Left lung (tissue), 14 donors: ENCODE measurements at places on chromosomes 2 and 18. TPM values are rescaled to one million over a fixed set of nuclear protein-coding genes. Genes with fewer than 3 reads are reported as not detected.
A peak's percentile ranks its signal among the peaks of the same experiment; 100 is the strongest.

The PRKRA gene
- 45.4 TPM for total RNA-seq

The IL18RAP gene
- 15.2 TPM for total RNA-seq

The MGAT4A gene
- 79.8 TPM for total RNA-seq

The ATP8B1 gene
- 26.6 TPM for total RNA-seq

The LRP2 gene
- 14.5 TPM for total RNA-seq

The TOGARAM2 gene
- total RNA-seq, result 1.5 TPM

The PROM2 gene
- total RNA-seq, result 5.6 TPM

The RAB17 gene
- 35.5 TPM for total RNA-seq

The VAMP8 gene
- 250 TPM for total RNA-seq

GRCh38 chr2:178498137-178498536 is 17.9 kb downstream of the PLEKHA3 start:
- H3K36me3 ChIP-seq, result no peaks in the 10 kb centered on the region
- no peak overlapping the region for H3K27ac ChIP-seq
- no peak for DNase-seq
- no peaks in the 10 kb centered on the region for H3K4me1 ChIP-seq
- H3K4me3 ChIP-seq, result no peak overlapping the region

GRCh38 chr2:182705761-182706160 is 10.3 kb upstream of the DNAJC10 start:
- peak; percentile 2 for DNase-seq
- no peak overlapping the region for H3K4me3 ChIP-seq
- H3K27me3 ChIP-seq, result no peaks in the 10 kb centered on the region
- no peaks in the 10 kb centered on the region for H3K4me1 ChIP-seq
- no peaks in the 10 kb centered on the region for H3K36me3 ChIP-seq

DNA sequence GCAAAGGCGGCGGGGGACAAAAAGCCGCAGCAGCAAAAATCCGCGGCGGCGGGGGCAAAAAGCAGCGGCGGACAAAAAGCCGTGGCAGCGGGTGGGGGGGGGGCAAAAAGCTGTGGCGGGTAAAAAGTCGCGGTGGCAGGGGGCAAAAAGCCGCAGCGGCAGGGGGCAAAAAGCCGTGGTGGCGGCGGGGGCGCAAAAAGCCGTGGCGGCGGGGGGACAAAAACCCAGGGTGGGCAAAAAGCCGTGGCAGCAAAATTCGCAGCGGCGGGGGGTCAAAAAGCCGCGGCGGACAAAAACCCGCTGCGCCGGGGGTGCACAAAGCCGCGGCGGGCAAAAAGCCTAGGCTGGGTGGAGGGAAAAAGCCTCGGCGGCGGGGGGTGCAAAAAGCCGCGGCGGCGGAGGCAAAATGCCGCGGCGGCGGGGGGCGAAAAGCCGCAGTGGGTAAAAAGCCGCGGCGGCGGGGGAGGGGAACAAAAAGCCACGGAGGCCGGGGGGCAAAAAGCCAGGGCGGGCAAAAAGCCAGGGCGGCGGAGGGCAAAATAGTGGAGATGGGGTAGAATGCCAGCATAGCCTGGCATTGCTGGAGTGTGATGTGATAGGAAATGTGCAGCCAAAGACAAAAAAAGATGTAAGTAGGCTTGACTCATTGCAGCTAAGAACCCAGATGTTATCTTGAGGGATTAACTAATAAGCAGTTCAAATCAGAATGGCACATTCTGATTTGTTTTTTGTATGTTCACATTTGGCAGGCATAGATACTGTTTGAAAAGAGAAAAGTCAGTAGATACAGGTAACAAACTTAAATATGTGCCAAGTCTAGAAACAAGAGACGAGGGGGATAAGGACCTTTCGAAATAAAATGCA is 1076.3 kb downstream of the RPIA start:
- H3K27ac ChIP-seq, result no peak overlapping the region
- no peaks in the 10 kb centered on the region for H3K4me1 ChIP-seq

DNA sequence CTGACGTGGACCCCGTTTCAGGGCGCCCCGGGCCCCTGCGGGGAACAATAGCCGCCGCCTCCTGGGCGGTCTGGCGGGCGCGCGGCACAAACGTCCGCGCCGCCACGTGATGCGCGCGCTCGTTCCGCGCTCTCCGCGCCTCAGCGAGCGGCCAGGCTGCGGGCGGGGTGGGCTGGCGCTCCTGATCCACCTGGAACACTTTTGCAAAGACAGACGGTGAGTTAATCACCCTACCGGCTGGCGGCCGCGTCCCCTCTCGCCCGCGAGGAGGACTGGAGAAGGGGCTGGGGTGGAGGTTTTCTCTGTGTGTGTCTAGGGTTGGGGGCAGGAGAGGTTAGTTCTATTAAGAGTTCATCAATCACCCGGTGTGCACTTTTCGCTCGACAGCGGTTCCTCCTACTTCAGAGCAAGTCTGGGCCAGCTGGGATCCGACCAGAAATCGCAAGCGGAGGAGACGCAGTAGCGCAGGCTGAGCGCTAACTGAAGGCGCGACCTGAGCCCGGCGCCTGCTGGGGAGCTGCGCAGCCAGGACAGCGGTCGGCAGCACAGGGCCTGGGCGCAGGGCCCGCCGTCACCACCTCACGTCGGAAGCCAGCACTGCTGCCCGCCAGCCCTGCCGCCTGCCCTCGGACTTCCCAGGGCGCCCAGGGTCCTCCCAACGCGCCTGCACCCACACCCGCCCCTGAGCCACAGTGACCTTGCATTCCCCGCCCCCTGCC is 10.3 kb upstream of the HOXD1 start:
- H3K27me3 ChIP-seq, result peaks cover 58% of the 10 kb centered on the region
- peaks cover 9% of the 10 kb centered on the region for H3K4me1 ChIP-seq
- no peaks in the 10 kb centered on the region for H3K36me3 ChIP-seq
- H3K4me3 ChIP-seq, result peak overlapping the region; percentile 17

GRCh38 chr2:9306911-9307310 is 100.3 kb downstream of the ASAP2 start:
- H3K27ac ChIP-seq, result no peak overlapping the region
- H3K4me3 ChIP-seq, result no peak overlapping the region
- H3K36me3 ChIP-seq, result no peaks in the 10 kb centered on the region
- H3K4me1 ChIP-seq, result peaks cover 15% of the 10 kb centered on the region
- H3K27me3 ChIP-seq, result no peaks in the 10 kb centered on the region

DNA sequence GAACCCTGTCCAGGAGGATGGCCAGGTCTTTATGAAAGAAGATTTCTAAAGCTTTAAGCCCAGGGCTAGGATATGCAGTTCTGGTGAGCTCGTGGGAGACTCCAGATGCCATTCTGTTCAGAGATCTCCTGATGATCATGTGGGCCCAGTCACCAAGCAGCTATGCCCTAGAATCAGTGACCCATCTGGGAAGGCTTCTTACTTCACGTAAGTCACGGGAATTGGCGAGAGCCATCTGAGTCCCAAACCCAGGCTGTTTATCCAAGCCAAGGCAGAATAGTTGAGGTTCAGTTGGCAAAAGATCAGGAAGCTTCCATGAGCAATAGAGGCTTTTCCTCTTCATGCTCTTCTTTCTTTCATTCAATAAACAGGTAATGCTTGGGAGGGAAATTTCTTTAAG is 23.9 kb downstream of the ANTXR1 start:
- H3K4me1 ChIP-seq, result no peaks in the 10 kb centered on the region
- DNase-seq, result no peak
- H3K27ac ChIP-seq, result no peak overlapping the region

DNA sequence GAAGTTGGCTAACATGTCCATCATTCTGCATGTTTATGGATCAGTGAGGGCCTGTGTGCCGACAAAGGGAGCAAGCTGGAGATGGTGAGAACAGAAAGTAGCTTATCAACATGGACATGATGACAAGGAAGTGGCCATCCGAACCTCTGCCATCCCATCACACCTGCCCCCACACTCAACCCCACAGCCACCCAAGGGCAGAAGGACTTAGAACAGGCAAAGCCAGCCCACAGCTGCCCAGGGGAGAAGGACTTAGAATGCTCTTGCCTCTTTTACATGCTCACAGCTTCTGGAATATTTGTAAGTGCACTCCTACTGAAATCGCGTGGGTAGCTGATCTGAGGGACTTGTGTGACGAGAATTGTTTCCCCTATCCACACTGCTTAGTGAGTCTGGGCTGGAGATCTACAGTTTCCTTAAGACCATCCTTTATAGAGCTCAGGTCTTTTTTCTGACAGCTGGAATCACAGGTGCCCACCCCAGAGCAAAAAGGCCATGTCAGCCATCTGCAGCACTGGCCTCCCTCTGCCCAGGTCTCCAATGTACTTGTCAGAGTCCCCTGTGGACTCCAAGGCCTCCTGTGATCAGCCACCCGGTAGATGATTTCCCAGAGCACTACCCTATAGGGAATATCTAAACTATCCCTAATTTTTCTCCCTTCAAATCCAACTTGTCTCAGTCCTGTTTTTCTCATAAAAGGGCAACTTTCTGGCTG is 154.1 kb downstream of the SMAD7 start:
- no peak overlapping the region for H3K4me3 ChIP-seq
- no peaks in the 10 kb centered on the region for H3K27me3 ChIP-seq
- no peaks in the 10 kb centered on the region for H3K36me3 ChIP-seq
- DNase-seq, result no peak
- H3K27ac ChIP-seq, result no peak overlapping the region

- H3K4me3 ChIP-seq, result no peak overlapping the region
- H3K36me3 ChIP-seq, result no peaks in the 10 kb centered on the region
- no peak for DNase-seq
- no peaks in the 10 kb centered on the region for H3K4me1 ChIP-seq
- no peaks in the 10 kb centered on the region for H3K27me3 ChIP-seq
Measured at GRCh38 chr2:196112418-196113034, 43.9 kb upstream of the DNAH7 start.

DNA sequence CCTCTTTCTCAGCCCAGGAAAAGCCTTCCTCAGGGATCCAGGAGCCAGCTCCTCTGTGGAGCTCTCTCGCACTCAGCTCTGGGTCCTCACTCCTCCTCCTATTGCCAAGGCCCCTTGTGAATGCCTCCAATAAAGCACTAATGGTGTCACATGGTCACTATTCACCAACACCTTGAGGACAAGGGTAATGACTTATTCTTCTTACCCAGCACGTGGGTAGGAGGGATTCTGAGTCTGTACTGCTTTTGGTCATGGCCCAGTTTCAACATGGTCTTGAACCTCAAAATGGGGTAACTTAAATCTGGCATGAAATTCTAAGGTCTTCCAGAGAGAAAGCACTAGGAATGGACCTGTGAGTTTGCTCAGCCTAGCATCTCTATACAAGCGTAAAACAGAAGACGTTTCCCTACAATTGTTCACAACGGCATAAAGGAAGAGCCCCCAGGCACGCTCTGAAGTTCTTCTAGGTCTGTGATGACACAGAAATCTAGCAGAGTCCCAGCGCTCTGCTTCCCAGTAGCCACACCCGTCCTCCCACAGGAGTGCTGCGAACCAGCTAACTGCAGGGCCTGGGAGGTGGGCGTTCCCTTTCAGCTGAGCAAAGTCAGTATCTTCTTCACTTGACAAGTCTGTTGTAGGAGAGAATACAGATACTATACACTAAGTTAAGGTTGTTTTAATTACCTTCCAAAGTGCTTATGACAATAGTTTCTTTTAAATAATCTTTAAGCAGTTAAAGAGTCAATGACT is 14.6 kb upstream of the KIDINS220 start:
- no peaks in the 10 kb centered on the region for H3K4me1 ChIP-seq
- no peaks in the 10 kb centered on the region for H3K27me3 ChIP-seq
- H3K27ac ChIP-seq, result no peak overlapping the region
- H3K4me3 ChIP-seq, result no peak overlapping the region

GRCh38 chr18:8260319-8260718 is 348.9 kb upstream of the RAB12 start:
- H3K36me3 ChIP-seq, result no peaks in the 10 kb centered on the region
- no peaks in the 10 kb centered on the region for H3K27me3 ChIP-seq
- no peak overlapping the region for H3K4me3 ChIP-seq
- DNase-seq, result no peak

DNA sequence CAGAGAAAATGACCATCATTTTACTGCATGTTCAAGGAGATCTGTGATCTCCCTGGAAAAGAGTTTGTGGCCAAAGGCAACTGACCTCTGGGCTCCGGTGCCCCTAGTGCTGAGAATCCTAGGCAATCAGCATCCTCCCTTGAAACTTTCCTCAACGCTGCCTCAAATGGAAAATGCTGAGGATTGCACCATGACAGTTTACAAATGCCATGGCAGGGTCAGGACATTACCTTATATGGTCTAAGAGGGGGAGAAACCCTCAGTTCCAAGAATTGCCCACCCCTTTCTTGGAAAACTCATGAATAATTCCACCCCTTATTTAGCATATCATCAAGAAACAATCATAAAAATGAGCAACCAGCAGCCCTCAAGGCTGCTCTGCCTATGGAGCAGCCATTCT is 48.3 kb downstream of the ALPK2 start:
- H3K4me1 ChIP-seq, result no peaks in the 10 kb centered on the region
- no peaks in the 10 kb centered on the region for H3K36me3 ChIP-seq
- no peak overlapping the region for H3K27ac ChIP-seq
- no peak overlapping the region for H3K4me3 ChIP-seq
- peaks cover 7% of the 10 kb centered on the region for H3K27me3 ChIP-seq

DNA sequence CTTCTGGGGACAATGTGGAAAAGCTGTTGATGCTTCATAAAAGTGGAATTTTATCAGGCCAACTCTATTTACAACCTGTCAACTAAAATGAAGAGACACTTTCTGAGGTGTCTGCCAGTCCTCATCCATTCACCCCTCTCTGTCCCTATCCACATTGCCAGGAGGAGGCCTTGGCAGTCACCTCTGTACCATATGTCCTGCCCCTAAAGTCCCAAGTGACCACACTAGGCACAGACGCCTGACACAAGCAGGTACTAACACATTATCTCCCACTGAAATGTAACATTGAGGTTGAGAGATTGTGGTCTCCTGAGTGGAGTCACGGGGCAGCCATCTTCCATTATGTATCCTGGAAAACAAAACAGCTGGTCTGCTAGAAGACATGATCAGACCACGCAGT is 71.4 kb downstream of the OSBPL1A start:
- no peak overlapping the region for H3K4me3 ChIP-seq
- H3K27me3 ChIP-seq, result no peaks in the 10 kb centered on the region
- H3K27ac ChIP-seq, result no peak overlapping the region
- no peak for DNase-seq
- H3K36me3 ChIP-seq, result no peaks in the 10 kb centered on the region

- DNase-seq, result no peak
- H3K4me1 ChIP-seq, result no peaks in the 10 kb centered on the region
- H3K36me3 ChIP-seq, result no peaks in the 10 kb centered on the region
- H3K4me3 ChIP-seq, result no peak overlapping the region
Measured at GRCh38 chr2:102540882-102541281, 67.9 kb downstream of the SLC9A4 start.

GRCh38 chr18:62876828-62877227 is 161.5 kb downstream of the PHLPP1 start:
- no peak overlapping the region for H3K27ac ChIP-seq
- no peak overlapping the region for H3K4me3 ChIP-seq

GRCh38 chr2:189851174-189851826 is 67.0 kb downstream of the PMS1 start:
- peaks cover 42% of the 10 kb centered on the region for H3K36me3 ChIP-seq
- DNase-seq, result no peak
- no peaks in the 10 kb centered on the region for H3K4me1 ChIP-seq
- H3K27ac ChIP-seq, result no peak overlapping the region

GRCh38 chr18:79167526-79168190 is 98.5 kb downstream of the ATP9B start:
- DNase-seq, result no peak
- peaks cover 32% of the 10 kb centered on the region for H3K36me3 ChIP-seq
- no peaks in the 10 kb centered on the region for H3K27me3 ChIP-seq
- no peak overlapping the region for H3K4me3 ChIP-seq
- no peaks in the 10 kb centered on the region for H3K4me1 ChIP-seq

GRCh38 chr2:187502467-187502866 is 51.8 kb downstream of the TFPI start:
- H3K27ac ChIP-seq, result no peak overlapping the region
- no peaks in the 10 kb centered on the region for H3K36me3 ChIP-seq
- H3K27me3 ChIP-seq, result no peaks in the 10 kb centered on the region
- peaks cover 29% of the 10 kb centered on the region for H3K4me1 ChIP-seq

GRCh38 chr2:10300328-10300920 is 2.3 kb upstream of the HPCAL1 start:
- H3K27ac ChIP-seq, result no peak overlapping the region
- H3K4me1 ChIP-seq, result peaks cover 69% of the 10 kb centered on the region
- no peaks in the 10 kb centered on the region for H3K36me3 ChIP-seq
- H3K4me3 ChIP-seq, result no peak overlapping the region
- peaks cover 5% of the 10 kb centered on the region for H3K27me3 ChIP-seq
